SIG-M5 (cell line): ENCODE measurements at places on chromosomes 1 and 21.

DNA sequence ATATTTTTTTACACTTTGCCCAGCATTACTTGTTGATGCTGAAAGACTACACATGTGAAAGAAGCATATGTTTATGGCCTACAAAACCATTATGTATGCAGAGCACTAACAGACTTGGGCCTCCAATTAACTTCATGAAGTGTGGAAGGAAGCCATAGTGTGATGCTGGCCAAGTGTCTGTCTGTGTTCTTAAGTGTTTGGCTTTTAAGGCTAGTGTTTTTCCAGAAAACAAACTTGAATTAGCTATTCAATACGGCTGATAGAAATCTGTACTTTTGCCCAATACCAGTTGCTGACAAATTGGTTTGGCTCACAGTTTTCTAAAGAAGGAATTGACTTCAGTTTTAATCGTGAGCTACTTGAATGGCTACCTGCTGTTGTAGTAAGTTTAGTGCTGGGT, 136.1 kb downstream of the ADGRL2 start:
- DNase-seq, result no peak

DNA sequence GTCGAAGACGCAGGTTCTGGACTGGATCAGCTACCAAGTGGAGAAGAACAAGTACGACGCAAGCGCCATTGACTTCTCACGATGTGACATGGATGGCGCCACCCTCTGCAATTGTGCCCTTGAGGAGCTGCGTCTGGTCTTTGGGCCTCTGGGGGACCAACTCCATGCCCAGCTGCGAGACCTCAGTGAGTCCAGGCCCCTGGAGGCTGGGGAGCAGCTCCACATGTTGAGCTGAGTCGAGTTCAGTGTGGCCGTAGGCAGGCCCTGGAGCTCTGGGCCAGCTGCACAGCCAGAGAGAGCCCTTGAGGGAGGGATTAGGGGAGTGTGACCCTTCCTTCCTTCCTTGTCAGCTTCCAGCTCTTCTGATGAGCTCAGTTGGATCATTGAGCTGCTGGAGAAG, 1.6 kb downstream of the ELF3 start:
- DNase-seq, result no peak

GRCh38 chr1:19205845-19206244, 4.2 kb downstream of the UBR4 start:
- no peak for DNase-seq

DNA sequence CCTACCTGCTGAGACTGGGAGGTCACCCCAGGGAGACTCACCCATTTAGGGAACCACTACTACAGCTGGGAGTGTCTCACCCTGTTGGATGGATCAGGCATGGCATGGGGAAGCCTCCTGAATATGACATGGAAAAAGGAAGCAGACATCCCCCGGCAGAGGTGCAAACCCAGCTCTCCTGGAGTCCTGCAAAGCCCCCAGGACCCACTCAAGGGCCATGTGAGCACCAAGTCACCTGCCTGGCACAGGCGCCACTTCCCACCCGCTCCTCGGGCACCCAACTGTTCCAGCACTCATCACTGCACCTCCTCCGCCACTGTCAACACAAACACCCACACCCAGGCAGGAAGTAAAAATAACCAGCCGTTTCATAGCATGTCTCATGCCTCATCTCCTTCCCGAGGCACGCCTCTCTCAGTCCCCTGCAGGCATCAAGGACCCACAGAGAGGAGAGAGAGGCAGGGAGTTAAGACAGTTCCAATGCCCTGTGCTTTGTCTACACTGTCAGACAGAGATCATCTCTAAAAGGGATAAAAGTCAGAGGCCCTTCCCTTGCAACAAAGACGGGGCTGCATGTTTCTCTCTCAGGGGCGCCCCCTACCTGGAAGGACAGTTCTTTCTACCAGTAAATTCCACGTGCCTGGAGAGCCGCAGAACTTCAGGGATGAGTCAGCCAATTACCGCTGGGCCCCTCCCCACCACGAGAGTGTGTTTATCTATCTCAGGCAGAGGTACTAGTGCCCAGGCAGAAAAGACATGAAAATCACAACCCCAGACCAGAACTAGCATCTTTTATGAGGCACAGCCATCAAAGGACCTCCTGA, 150.1 kb upstream of the SOD1 start:
- no peak for DNase-seq

- no peak for DNase-seq
Measured at GRCh38 chr1:10225573-10225972, 15.2 kb downstream of the KIF1B start.

DNA sequence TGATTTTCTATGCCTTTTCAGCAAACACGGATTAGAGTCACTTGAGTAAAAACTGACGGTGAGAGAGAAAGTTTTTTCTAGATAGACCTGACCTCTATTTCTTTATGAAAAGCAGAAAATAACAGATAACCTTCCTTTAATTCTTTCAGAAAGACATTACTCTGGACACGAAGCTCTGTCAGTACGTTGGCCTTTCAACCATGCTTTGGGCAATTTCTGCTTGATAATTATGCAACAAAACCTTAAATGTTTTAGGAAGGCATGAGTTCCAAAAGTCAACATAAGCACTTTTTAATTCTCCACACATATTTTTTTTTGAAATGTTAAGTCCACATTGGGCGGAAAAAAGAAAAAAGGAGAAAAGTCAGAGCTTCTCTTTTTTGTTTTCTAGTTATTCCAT, 137.8 kb downstream of the AKT3 start:
- no peak for DNase-seq

- no peak for DNase-seq
Measured at GRCh38 chr1:29126198-29126597, 2.5 kb upstream of the TMEM200B start.

- no peak for DNase-seq
Measured at GRCh38 chr21:41976611-41977010, 22.8 kb upstream of the C2CD2 start.

DNA sequence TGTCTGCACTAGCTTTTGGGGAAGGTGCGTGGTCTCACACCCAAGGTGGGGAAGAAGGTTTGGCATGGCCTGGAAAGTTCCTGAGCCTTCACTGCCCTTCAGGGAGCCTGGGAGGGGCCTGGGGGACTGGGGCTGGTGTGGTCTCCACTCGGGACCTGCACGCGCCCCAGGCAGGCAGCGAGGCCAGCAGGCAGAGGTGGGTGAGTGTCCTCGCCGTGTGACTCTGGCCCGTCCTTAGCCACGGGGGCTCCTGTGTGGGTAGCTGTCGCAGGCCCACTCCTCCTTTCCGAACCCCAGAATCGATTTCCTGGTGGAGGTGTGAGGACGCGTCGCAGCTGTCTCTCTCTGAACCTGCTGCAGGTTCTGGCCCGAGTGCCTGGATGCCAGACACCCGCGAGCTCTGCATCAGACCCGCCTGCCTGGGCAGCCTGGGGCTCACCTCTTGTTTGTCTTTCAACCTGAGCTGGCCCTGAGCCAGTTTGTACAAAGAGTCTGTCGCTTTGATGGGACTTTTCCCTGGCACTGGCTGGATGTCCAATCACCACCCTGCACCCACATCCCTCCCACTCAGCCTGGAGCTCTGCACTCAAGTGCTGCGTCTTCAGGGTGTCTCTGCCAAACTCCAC, 36.0 kb upstream of the SLC19A1 start:
- DNase-seq, result no peak

- no peak for DNase-seq
Measured at GRCh38 chr1:20660847-20661206, 342 bp downstream of the DDOST start.

- DNase-seq, result no peak
Measured at GRCh38 chr1:195278644-195279043, 1329.6 kb downstream of the KCNT2 start.

DNA sequence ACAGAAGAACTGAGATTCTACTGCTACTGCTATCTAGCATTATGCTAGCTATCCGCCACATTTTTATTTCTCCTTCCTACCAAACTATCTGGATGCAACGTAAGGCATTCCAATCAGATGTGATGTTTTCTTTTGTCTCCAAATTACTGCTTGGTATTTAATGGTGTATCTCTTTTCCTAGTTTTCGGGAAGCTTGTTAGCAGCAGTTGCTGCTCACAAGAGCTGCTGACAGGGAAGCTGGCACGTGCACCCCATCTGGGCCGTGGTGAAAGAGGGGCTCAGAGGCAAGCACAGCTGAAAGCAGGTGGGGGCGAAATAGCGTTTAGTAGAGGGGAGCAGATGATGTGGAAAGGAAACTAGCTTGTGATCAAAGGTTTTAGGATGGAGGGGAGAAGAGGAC, 57.3 kb downstream of the JAK1 start:
- no peak for DNase-seq

DNA sequence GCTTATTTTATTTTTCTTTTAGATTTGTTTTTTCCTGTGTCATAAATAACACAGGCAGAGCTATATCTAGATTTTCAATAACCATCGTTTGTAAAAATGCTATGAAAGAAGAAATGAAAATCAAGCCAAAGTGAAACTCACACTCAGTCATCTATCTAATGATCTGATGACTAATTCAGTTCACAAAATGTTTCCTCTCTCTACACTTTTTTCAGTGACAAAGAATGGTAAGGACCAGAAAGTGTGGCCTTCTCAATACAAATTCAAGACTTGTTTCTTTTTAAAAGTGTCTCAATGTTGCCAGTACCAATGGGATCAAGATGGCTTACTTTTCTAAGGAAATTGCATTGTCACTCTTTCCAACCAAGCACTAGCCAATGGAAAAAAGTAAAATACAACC, 282.8 kb upstream of the PKN2 start:
- DNase-seq, result no peak

- DNase-seq, result no peak
Measured at GRCh38 chr1:53737648-53738204, 1.2 kb downstream of the GLIS1 start.

- DNase-seq, result no peak
Measured at GRCh38 chr1:100441651-100442050, 89.3 kb downstream of the CDC14A start.

GRCh38 chr1:104593413-104594187, 843.9 kb downstream of the AMY1C start:
- DNase-seq, result peak; percentile 16

DNA sequence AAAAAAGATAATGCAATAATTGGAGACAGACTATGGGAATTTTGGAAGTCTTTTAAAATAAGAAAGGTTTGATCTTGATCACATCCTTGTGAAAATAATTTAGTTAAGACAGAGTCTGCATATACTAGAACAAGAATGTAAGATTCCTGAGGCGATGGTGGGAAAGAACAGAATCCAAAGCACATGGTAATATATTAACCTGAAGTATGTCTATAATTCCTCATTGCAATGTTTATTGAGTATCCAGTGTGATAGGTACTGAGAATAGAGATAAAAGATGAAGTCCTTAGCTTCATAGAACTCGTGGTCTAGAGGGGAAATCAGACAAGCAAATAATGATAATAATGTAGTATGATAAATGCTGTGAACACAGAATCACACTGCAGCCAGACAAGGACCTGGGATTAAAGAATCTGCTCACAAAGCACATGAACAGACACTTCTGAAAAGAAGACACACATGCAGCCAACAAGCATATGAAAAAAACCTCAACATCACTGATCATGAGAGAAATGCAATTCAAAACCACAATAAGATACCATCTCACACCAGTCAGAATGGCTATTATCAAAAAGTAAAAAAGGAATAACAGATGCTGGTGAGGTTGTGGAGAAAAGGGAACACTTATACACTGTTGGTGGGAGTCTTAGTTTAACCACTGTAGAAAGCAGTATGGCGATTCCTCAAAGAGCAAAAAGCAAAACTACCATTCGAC, 6.9 kb upstream of the ANGPTL3 start:
- no peak for DNase-seq

- DNase-seq, result no peak
Measured at GRCh38 chr1:68293122-68293521, 60.8 kb upstream of the WLS start.

GRCh38 chr1:233884461-233885151, 19.9 kb upstream of the SLC35F3 start:
- DNase-seq, result no peak

GRCh38 chr1:205535096-205535495, 30.6 kb downstream of the CDK18 start:
- no peak for DNase-seq

- no peak for DNase-seq
Measured at GRCh38 chr1:101996825-101997465, at the start of gene OLFM3. TSS of gene OLFM3 (minus strand) at chr1:101996926.

DNA sequence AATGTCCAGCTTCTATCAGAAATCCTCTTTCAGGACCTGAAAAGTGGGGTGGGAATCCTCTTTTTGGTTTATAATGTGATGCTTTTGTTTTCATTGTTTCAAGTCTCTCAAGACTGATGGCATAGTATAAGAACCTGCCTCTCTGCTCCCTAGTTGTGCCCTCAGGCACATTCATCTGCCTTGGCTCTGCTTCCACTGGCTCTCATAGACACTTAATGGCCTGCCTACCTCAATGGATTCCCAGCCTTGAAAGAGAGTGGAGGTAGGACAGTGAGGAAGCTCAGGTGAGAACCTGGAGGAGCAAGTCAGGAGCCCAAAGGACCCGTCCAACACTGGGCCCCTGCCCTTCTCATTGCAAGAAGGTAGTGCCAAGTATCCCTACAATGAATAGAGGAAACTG, 4.8 kb downstream of the TTLL7 start:
- no peak for DNase-seq

- DNase-seq, result no peak
Measured at GRCh38 chr1:156203331-156203730, 9.4 kb downstream of the SLC25A44 start.

DNA sequence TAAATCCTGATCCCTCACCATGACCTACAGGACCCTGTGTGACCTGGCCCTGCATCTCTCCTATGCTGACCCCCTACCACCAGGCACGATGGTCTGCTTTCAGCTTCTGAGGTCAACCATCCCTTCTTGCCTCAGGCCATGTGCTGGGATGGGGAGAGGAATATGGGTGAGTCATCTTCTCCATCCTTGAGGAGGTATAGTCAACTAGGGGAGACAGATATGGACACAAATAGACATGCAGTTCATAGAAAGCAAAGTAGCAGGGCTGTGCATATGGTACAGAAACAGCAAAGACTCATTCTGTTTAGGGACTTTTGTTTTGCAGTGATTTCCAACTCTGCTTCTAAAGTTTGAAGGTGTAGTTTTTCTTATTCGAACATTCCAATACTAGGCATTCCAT, 250.8 kb upstream of the FGGY start:
- DNase-seq, result no peak

DNA sequence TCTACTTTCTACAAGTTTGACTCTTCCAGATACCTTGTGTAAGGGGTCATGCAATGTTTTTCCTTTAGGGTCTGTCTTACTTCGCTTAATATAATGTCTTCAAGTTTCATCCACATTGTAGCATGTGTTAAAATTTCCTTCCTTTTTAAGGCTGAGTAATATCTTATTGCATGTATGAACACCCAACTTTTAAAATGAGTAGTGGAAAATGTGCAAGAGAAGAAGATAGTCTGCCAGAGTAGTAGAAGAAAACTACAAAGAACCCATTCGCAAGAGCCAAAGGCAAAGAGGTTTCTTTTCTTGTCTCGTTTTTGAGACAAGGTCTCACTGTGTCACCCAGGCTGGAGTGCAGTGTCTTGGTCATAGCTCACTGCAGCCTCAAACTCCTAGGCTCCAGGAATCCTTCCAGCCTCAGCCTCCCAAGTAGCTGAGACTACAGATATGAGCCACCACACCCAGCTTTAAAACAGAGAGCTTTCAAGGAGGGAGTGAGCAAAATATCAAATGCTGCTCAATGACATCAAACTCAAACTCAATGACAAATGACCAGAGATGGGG, 9.4 kb downstream of the IL23R start:
- no peak for DNase-seq
